ENCODE measurements at places on chromosomes 3 and 15. TPM values are rescaled to one million over a fixed set of nuclear protein-coding genes. Genes with fewer than 3 reads are reported as not detected.
A peak's percentile ranks its signal among the peaks of the same experiment; 100 is the strongest.

DNA sequence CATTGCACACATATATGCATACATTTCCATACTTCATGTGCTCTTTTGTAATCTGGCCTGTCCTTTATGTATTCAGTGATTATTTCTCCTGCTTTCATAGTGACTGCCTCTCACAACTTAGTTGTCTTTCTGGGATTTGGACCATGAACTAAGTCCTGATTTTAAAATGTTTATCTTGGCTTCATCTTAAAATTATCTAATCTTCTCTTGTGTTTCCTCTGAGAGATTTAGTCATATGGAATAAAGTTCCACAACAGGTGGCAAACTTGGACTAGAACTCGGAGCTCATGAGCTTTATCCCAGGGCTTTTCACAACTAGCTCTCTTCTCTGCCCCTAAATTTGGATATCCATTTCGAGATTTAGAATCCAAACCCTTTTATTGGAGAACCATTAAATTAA is 44.3 kb downstream of the U2SURP start:
- no peak for DNase-seq

DNA sequence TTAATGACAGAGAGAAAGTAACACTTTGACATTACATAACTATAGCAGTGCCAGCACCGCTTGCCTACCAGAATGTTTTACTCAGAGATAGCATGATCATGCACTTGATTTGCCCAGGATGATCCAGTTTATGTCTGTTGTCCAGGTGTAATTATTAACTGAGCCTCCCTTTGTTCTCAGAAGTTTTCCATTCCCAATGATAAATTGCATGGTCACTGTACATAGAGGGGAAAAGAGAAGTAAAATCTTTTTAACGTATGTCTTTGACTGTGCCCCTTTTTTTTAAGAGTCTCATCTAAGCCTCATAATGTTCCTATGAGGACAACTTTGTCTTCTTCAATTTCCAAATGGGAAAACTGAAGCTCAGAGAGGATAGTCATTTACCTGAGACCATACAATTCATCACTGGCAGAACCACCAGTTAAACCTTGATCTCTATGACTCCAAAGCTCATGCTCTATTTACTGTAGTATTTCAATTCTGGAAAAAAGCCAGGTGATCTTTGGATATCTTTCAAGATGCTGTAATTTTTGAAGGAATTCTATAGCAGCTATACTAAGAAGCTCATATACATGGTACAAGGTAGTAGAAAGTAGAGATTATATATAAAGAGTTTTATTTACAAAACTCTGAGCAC is 25.1 kb downstream of the C3orf85 start:
- no peak for DNase-seq

Gene HDC
- total RNA-seq: not detected

Gene PLA2G4D
- not detected for total RNA-seq

Gene ITGA11
- total RNA-seq: 0.77 TPM

DNA sequence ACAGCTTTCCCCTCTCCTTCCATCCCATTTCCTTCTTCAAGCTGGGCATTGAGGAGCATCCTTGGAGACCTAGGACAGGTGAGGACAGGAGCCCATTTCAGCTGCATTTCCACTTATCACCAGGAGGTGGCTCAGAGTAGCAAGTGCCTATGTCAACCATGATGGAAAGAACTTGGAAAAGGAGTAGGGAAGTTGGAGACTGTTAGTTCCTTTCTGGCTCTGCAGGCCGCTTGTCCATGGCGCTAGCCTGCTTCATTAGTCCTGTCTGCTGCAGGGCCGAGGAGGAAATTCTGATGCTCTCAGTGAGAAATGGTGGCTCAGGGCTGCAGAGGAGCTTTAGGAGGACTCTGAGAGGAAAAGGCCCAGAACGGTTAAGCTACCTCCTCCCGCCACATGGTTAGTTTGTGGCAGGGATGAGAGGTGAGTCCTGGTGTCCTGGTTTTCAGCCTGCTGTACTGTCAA is 7.0 kb upstream of the CD276 start:
- DNase-seq: peak; percentile 47

GRCh38 chr3:37979541-37980461 is 10.8 kb upstream of the VILL start:
- DNase-seq: no peak

Gene PTH1R
- total RNA-seq: 2.6 TPM

Gene CHRNA5
- 9.2 TPM for total RNA-seq

DNA sequence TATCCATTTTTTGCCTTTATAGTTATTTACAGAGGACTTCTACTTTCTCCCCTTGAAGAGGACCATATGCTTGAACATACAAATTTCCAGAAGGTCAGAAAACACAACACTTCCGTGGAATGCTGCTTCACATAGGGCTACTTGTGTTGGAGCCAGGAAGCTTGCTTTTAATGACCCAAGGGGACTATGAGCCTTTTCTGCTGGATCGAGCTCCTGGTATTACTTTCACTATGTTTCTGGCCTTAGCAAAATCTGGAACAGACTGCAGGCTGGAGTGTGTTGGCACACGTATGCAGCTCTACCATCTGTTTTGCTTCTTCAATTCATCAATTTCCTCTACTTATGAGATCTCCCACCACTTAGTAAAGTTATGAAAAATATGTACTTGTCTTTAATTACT is 69.3 kb upstream of the CBLB start:
- no peak for DNase-seq

Gene MAGEL2
- not detected for total RNA-seq

Gene PLS1
- 24.8 TPM for total RNA-seq

Gene DPH6
- 22.3 TPM for total RNA-seq

GRCh38 chr3:146139586-146140110 is 21.3 kb downstream of the PLOD2 start:
- no peak for DNase-seq

Gene APOD
- total RNA-seq: not detected

Gene ENTPD3
- not detected for total RNA-seq

DNA sequence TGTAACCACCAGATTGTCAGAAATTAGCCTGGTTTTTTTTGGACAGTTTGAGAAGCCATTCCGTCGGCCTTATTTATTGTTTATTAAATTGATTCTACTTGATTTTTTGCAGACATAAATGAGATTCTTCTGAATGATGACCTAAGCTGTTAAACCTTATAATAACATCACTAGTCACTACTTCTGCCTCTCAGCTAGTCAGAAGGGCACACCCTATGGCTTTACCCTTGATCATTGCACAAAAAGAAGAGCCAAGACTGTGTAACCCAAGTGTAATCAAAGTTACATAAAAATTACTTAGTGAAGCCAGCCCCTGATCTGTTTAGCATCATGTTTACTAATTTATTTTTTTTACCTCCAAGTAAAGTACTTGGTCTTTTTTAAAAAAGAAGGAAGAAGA is 64.3 kb downstream of the CHL1 start:
- no peak for DNase-seq

Measured in HT1080 (cell line).